ENCODE measurements at places on chromosomes 6 and 20. TPM values are rescaled to one million over a fixed set of nuclear protein-coding genes. Genes with fewer than 3 reads are reported as not detected.

ADTRP gene
- 0.64 TPM for total RNA-seq

MAP7 gene
- 0.06 TPM for total RNA-seq

ABHD16B gene
- total RNA-seq = not detected

PNLDC1 gene
- total RNA-seq = not detected

DLK2 gene
- 2.4 TPM for total RNA-seq

CLDN20 gene
- not detected for total RNA-seq

SLC23A2 gene
- 14.6 TPM for total RNA-seq

NOTCH4 gene
- 0.26 TPM for total RNA-seq

VNN1 gene
- total RNA-seq = 4.2 TPM

ARFGAP1 gene
- 61.8 TPM for total RNA-seq

TEAD3 gene
- 17.5 TPM for total RNA-seq

SLPI gene
- total RNA-seq = not detected

DAAM2 gene
- 109 TPM for total RNA-seq

KHDC1 gene
- total RNA-seq = 3.1 TPM

TMEM74B gene
- total RNA-seq = not detected

COX4I2 gene
- total RNA-seq = not detected

GPX5 gene
- total RNA-seq = not detected

GRCh38 chr20:33262658-33263065 lies 20.4 kb upstream of the BPIFB1 start:
- DNase-seq = peak; percentile 71

DNA sequence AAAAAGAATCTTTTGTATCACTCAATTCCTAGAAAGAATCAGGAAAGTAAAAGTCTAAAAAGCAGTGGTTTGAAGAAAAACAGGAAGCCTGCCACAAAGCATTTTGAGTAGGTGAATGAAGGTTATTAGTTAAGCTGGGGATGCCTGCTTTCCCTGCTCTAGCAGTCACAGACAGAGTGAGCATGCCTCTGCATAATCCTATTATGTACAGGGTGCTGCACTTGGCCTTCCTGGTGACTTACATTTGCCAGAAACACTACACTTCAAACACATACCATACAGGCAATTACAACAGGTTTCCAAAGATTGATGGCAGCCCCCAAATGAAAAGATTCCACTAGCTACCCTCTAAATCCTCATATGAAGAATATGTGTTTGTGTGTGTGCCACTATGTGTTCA lies 130.8 kb downstream of the TPBG start:
- no peak for DNase-seq

GRCh38 chr6:100620085-100620840 lies 155.5 kb upstream of the SIM1 start:
- peak; percentile 56 for DNase-seq

GRCh38 chr6:52155791-52156576 lies 30.2 kb upstream of the IL17A start:
- peak; percentile 99 for DNase-seq

GRCh38 chr6:48973491-48973890 lies 489.6 kb downstream of the MMUT start:
- DNase-seq = no peak

GRCh38 chr6:91534614-91535013 lies 947.7 kb upstream of the MAP3K7 start:
- no peak for DNase-seq

- DNase-seq = no peak
Measured at GRCh38 chr20:48219306-48219705, 434.0 kb upstream of the SULF2 start.

DNA sequence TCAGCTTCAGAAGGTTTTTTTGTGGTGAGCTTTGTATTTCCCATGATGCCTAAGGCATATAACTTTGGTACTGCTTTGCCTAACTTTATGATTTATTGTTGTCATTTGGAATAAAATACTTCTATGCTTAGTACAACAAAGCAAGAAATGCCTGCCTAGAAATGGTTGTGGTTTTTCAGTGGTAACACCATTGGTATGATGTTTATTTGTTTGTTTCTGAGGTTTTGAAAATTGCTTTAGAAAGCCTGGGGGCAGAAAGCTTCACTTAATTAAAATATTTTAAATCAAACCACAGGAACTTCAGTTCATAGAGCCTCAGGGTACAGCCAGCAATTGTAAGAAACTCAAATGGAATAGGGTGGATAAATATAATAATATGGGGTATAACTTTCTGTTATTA lies 351.2 kb upstream of the MAP3K7 start:
- DNase-seq = peak; percentile 4

DNA sequence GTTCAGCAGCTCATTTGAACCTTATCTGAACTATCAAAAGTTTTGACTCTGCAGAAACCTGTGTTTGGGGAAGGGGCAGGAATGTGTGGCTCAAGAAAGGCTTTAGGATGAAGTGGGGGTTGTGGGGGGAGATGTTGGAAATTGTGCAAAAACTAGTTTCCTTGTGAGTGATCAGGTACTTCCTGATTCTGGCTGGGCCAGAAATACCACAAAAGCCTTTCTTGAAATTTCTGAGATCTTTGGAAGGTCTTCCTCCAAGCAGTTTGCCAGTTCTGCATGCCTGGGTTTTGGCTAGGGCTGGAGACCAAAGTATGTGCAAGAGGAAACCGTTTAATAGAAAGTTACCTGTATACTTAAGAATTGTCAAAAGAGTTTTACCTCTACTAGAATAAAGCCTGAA lies 116.6 kb downstream of the BMP2 start:
- DNase-seq = no peak

GRCh38 chr6:132300323-132300949 lies 100.8 kb downstream of the MOXD1 start:
- peak; percentile 62 for DNase-seq

DNA sequence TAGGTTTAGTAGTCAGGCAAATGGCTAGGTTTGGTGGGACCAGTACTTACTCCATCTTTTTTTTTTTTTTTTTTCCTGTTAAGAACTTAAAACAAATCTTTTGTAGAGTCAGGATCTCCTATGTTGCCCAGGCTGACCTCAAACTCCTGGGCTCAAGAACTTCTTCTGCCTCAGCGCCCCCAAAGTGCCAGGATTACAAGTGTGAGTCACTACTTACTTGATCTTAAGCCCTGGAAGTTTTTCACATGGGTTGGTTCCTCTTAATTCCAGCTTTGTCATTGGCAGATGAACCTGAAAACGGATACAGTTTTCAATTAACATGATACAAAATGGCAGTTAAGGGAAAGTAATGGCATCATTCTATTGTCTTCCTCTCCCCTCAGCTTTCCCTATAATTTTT lies 179.4 kb upstream of the JAG1 start:
- DNase-seq = no peak

GRCh38 chr6:158207422-158207788 lies 39.3 kb downstream of the GTF2H5 start:
- DNase-seq = peak; percentile 53

DNA sequence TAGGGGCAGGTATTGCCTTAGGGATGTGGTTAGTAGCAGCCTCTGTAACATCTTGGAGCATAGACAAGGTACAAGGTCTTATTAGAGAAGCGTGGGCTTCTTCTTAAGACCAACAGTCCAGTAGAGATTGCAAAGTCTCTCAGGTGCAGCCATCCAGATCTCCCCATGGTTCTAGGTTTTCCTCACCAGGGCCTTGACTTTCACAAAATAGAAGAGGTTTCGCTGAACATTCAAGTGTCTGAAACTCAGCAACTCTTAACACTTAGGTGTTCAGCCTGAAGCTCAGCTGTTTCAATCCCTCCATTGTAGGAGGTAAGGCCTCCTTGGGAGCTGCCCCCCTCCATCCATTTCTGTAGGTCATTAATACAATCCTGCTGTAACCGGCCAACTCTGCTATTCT lies 44.4 kb downstream of the GOPC start:
- DNase-seq = no peak

GRCh38 chr6:44116641-44117382 lies 10.4 kb downstream of the MRPL14 start:
- DNase-seq = peak; percentile 85

- DNase-seq = no peak
Measured at GRCh38 chr20:62482146-62482809, 6.5 kb upstream of the GATA5 start.

GRCh38 chr20:49543858-49544437 lies 24.0 kb downstream of the PTGIS start:
- DNase-seq = no peak

GRCh38 chr6:82761674-82762345 lies 303.8 kb downstream of the UBE3D start:
- DNase-seq = peak; percentile 29

DNA sequence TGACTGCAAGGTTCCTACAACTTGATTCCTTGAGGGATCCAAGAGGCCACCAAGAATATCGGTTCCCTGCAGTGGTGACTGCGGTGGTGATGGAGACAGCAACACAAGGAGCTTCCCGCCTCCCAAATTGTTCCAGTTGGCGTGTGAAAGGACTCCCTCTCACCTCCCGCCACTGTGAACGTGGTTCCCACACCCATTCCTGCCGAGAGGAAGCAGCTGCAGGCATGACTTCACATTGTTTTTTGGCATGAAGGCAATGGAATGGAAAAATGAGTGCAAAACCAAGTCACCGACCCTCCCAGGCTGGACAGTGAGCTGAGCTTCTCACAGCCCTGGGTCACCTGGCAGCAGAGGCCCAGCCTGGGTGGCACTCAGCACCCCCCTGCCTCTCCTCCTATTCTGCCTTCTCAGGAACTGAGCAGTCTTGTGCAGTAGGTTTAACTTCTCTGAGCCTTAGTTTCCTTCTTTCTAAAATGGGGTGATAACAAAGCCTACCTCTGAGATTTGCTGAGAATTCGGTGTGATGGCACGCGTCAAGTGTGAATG lies 75.0 kb downstream of the CNKSR3 start:
- no peak for DNase-seq

GRCh38 chr6:41515995-41516394 lies 30.2 kb upstream of the FOXP4 start:
- no peak for DNase-seq

DNA sequence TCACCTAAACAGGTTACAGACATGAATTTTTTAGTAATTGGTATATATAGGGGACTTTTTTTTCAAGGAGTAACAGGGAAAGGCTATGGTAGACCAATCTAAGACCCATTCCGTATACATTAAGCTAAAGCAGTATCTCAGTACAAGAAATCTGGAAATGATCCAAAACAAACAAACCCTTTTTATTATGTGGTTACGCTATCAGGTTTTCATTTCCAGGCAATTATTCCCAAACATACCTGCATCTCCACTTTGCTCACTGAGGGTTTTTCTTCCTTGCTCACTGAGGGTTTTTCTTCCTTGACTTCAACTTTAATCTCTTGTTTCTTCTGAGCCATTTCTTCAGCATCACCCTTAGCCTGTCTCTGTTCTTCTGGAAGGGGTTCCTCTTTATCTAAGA lies 107.3 kb downstream of the EPB41L2 start:
- no peak for DNase-seq

GRCh38 chr6:106731144-106731842 lies 101.9 kb downstream of the QRSL1 start:
- DNase-seq = no peak

GRCh38 chr6:63883597-63883996 lies 248.0 kb downstream of the PHF3 start:
- no peak for DNase-seq

GRCh38 chr20:18436847-18437246 lies 30.0 kb downstream of the DZANK1 start:
- DNase-seq = no peak

DNA sequence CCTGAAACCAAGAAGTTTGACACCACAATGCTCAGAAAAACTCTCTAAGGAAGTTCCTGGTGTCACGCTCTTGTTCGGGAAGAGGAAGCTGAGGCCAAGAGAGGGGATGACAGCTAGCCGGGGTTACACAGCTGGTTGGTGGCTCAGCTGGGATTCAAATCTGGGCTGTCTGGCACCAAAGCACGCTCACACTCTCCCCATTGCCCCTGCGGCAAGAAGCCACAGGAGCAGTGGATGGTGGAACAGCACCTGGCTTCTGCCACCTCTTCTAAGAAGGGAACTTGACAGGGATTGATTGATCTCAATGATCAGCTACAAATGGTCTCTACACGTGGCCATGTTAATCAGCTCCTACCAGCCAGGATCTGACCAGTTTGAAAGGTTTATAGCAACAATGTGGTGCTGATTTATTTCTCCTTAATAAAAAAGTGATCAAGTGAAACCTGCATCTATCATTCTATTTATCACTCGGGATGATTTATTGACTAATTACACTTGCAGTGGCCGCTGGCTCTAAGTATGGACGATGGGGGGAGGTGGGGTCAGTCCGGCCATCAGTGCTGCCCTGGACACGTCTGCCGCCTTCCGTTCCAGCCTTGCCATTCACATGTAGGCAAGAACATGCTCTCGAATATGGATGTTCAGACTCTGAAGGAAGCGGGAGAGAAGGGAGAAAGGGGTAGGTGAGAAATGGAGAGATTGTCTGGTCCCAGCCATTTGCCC lies 71.9 kb upstream of the TOP1 start:
- no peak for DNase-seq

- no peak for DNase-seq
Measured at GRCh38 chr6:149264629-149265028, 52.9 kb upstream of the TAB2 start.
